ENCODE measurements at places on chromosomes 12 and 14.

- DNase-seq: no peak
These were observed 751 bp downstream of the PSMB5 start for GRCh38 chr14:23033801-23034497.

- DNase-seq: peak; percentile 34
These were observed 58.1 kb downstream of the IFT81 start for GRCh38 chr12:110182281-110182680.

GRCh38 chr12:104944252-104944651 lies 13.8 kb downstream of the SLC41A2 start:
- DNase-seq: no peak

GRCh38 chr12:110600254-110600653 lies 13.7 kb upstream of the TCTN1 start:
- DNase-seq: peak; percentile 90

GRCh38 chr14:69133206-69134125 lies 19.5 kb downstream of the DCAF5 start:
- DNase-seq: peak; percentile 21

GRCh38 chr14:37054144-37054543 lies 118.3 kb downstream of the SLC25A21 start:
- no peak for DNase-seq

GRCh38 chr12:1343422-1343821 lies 251.0 kb downstream of the FBXL14 start:
- no peak for DNase-seq

GRCh38 chr12:74129702-74130101 lies 407.9 kb upstream of the ATXN7L3B start:
- DNase-seq: no peak

GRCh38 chr12:3795492-3796133 lies 42.7 kb upstream of the CRACR2A start:
- DNase-seq: no peak

DNA sequence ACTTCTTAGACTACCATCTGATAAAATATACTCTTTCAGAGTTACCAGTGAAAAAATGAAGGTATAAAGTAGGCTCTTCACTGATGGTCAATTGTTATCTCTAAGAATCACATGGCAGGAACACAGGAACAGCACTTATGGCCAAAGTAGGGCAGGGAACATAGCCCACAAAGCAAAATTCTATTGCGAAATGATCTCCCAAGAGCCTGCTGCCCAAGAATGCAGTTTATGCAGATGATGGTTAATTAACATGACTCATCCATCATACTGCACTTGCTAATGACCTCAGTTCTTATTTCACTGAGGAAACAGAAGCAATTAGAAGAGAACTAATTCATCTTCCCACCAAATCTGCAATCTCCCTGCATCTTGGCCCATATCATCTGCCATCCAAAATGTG lies 133.8 kb downstream of the SLC2A13 start:
- no peak for DNase-seq

DNA sequence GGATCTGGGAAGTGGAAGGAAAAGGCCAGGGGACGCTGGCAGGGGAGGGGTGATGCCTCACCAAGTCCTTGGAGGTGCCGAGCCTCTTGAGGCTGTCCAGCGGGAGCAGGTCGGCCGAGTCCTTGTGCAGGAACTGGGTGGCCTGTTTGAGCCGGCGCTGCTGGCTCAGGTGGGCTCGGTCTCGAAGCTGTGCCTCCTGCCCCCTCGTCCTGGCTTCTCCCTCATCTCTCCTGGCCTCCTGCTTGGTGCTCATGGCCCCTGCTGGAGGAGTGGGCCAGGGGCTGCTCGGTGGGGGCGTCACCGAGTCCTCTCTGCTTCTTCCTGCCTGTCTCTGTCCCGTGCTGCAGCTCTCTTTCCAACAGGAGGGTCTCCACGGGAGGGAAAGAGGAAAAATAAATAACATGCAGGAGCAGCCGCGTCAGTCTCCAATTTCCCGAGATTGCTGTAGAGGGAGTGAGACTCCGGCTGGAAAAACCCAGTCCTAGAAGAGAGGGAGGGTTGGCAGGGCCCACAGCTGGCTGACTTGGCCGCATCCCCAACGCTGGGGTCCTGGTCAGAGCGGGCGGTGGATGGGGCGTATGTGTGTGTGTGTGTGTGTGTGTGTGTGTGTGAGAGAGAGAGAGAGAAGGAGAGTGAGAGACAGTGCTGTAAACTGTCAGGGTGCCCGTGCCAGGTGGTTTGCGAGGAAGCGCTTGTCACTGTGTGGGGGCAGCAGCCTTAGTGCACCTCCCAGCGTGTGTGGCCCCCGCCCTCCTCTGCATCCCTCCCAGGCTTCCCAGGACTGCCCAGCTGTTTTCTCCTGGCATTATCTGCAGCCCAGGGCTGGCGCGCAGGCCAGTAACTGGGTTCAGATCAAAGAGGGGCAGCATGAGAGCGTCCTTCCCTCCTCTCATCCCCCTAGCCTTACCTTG lies at the start of gene NRIP2:
Gene NRIP2, minus strand, starts transcription at position 455 of the 911 bp plus-strand sequence. Its CDS starts 52 bp downstream, at position 403.
- no peak for DNase-seq

GRCh38 chr14:96029089-96029645 lies 10.0 kb upstream of the C14orf132 start:
- no peak for DNase-seq

DNA sequence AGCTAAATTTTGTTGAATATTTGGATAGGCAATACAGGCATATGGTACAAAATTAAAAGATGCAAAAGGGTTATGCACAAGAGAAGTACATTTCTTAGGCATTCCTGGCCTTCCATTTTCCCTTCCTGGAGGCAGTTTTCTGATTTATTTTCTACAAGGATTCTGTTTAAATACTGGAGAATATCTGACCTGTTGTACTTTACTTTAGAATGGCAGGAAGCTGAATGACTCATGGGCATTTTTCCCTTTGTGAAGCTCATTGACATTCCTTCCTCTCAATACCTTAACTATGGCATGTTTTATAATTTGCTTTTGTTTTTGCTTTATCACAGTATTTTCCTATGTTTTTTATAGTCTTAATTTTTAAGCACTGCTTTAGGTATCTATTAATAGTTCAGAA lies 62.7 kb downstream of the RCOR1 start:
- no peak for DNase-seq

GRCh38 chr14:97920201-97920600 lies 1123.0 kb downstream of the VRK1 start:
- no peak for DNase-seq

- peak; percentile 93 for DNase-seq
These were observed 17.6 kb upstream of the RNASE3 start for GRCh38 chr14:20873370-20874177.

- DNase-seq: no peak
These were observed 30.1 kb upstream of the FRMD6 start for GRCh38 chr14:51621654-51622053.

DNA sequence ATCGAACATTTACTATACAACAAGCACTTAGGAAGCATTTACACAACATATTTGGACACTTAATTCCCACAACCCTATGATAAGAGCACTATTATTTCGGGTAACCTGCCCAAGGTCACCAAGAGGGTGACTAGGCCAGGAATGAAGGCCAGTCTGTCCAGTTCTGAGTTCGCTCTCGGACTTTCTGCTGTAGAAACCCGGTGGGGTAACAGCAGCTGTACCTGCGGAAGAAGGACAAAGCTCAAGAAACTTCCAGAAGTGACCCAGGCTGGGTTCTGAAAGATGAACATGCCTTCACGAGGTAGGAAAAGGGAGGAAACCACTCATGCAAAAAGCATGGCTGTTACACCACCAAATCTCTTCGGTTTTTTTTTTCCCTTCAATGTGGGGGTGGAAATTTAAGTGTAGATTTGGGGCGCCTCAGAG lies 10.8 kb downstream of the PLA2G1B start:
- DNase-seq: peak; percentile 1

- DNase-seq: no peak
These were observed 928.4 kb downstream of the TMTC2 start for GRCh38 chr12:83615152-83615551.

DNA sequence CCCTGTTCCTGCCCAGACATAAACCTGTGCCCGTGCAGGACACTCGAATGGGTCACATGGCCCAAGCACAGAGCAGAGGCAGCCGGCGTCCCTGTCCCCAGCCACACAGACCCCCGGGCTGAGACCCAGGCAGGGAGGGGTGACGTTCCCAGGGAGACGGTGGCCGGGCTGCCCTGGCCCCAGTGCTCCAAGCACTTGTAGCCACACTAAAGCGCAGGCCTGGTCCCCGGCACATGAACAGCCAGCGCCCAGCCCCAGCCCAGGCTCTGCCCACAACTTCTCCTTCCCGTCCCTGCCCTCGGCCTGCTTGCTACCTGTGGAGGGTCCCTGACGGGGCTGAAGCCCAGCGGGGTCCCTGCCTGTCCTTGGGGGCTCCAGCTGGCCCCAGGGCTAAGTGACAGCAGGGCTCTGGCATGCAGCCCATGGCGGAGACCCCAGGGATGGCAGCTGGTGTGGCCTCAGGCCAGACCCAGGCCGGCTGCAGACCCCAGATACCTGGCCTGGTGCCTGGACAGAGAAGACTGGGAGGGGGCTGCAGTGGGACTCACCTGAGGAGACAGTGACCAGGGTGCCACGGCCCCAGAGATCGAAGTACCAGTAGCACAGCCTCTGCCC lies 338.4 kb downstream of the TMEM121 start:
- DNase-seq: no peak

GRCh38 chr14:21894003-21894897 lies 220.6 kb upstream of the OR4E1 start:
- DNase-seq: peak; percentile 36

GRCh38 chr12:12035229-12035628 lies 35.5 kb upstream of the BCL2L14 start:
- no peak for DNase-seq

DNA sequence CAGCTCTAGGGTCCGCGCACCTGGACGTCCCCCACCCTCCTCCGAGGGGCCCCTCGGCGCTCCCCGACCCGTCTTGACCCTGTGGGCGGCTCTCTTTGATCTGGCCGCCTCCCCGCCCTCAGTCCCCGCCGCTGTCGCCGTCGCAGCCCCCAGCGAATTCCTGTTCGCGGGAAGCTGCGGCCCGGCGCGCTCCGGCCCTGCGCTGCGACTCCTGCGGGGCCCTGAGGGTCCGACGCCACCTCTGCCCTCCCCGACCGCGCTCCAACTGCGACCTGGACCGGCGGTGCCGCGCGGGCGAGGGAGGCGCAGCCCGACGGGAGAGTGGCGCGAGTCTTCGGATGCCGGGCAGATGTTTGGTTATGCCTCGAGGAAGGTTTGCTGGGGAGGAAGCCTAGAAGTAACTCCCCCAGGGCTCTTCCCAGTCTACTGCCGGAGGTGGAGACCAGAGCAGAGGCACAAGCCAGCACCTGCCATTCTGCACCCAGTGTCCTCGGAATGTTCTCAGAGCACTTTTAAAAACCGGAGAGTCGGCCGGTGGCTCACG lies 440 bp upstream of the ISM2 start:
- DNase-seq: peak; percentile 23

GRCh38 chr12:131591136-131591535 lies 119.8 kb upstream of the SFSWAP start:
- no peak for DNase-seq

- no peak for DNase-seq
These were observed 56.4 kb upstream of the NEDD1 start for GRCh38 chr12:96850676-96851075.

- no peak for DNase-seq
These were observed 166.7 kb downstream of the SLC38A4 start for GRCh38 chr12:46659032-46659650.

GRCh38 chr12:90013409-90013808 lies 304.8 kb upstream of the ATP2B1 start:
- peak; percentile 34 for DNase-seq

- no peak for DNase-seq
These were observed 38.3 kb downstream of the GYS2 start for GRCh38 chr12:21566223-21566906.

DNA sequence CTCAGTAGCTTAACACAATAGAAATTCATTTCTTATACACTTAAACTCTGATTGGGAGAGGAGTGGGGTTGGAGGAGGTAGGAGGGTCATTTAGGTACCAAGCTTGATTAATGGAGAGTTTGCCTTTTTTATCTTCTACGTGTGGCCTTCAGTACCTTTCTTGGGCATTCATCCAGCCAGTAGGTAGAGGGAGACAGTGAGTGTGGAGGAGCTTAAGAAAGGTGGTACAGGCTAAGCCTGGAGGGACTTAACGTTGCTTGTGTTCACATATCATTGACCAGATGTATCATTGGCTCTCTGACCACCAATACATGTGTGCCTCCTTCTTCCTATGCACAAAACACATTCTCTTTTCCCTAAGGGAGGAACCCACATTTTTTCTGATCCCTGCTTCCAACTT lies 232.9 kb upstream of the CRY1 start:
- no peak for DNase-seq

DNA sequence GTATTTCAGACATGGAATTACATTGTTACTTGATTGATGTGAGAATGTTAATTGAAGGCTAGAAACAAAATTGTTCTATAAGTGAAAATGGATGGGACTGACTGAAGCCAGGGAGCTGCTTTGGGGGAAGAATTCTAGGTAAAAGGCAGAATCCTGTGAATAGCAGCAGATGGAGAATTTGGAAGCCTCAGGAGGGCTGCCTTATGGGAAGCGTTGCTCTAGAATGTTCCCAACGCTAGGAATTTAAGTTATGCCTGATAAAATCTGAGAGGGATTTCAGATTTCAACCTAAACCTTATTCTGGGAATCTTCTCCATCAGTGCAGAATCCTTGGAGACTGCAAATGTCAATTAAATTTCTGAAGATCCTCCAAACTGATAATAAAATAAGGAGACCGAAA lies 858.2 kb upstream of the FLRT2 start:
- no peak for DNase-seq

- peak; percentile 73 for DNase-seq
These were observed 1.0 kb upstream of the CAMKK2 start for GRCh38 chr12:121297435-121297991.

- no peak for DNase-seq
These were observed 35.2 kb downstream of the ASCL1 start for GRCh38 chr12:102992720-102993119.

- no peak for DNase-seq
These were observed 13.9 kb upstream of the PPP1CC start for GRCh38 chr12:110756611-110757010.

- DNase-seq: no peak
These were observed 70.1 kb downstream of the GSC start for GRCh38 chr14:94699831-94700230.

- no peak for DNase-seq
These were observed 448.2 kb downstream of the NRXN3 start for GRCh38 chr14:78618368-78618767.

DNA sequence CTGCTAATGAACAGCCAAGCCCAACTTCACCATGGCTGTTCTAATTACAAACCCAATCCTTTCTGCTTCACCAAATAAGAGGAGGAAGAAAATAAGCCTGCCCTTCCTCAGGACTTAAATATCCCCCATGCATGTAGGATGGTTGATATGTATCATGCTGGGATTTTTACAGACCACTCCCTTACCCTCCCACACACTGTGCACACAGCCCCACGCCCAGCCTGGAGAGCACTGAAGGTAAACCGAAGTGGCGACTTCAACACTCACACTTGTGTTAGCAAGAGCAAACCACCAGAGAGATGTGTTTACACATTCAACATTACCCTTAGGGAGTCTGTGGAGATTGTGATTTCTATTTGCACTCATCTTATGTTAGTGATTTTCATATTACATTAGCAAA lies 241.2 kb downstream of the EGLN3 start:
- no peak for DNase-seq

DNA sequence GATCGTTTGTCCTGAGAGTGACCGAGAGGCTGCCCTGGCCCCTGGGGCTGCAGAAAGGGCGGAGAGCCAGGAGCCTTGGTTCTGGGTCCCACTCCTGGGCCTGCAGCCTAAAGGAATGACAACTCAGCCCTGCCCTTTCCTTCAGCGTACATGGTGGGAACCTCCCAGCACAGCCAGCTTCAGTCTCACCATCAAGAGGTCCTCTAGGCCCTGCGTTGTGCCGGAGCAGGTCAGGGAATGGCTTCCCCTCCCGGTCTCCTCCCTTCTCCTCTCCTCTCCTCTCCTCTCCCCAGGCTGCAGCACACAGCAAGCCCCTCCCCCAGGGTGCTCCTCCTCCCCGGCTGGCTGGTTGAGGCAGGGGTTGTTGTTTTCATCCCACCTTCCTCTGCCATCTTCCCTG lies 44.6 kb upstream of the TUNAR start:
- no peak for DNase-seq
